ENCODE measurements at places on chromosomes 12 and 14.

- DNase-seq, result no peak
Measured at GRCh38 chr14:90664911-90665310, 151.3 kb downstream of the TTC7B start.

DNA sequence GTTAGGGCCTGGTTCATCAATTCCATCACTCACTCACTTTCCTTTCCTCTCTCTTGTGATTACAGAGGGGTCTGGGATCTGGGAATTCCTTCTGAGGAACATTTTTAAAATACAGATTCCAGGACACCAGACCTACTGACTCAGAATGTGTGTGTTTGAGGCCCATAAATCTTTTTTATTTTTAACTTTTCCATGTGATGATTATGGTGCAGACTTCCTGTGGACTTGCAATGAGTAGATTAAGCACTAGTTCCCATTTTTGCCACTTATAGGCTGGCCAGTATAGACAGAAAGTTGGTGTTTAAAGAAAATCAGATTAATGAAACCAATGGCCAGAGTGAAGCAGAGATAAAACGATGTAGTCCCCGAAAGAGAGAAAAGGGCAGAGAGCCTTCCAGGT lies 28.1 kb downstream of the SLC41A2 start:
- no peak for DNase-seq

- DNase-seq, result no peak
Measured at GRCh38 chr12:526089-526488, 66.3 kb downstream of the B4GALNT3 start.

- DNase-seq, result no peak
Measured at GRCh38 chr12:79373896-79374499, 316.8 kb downstream of the PAWR start.

DNA sequence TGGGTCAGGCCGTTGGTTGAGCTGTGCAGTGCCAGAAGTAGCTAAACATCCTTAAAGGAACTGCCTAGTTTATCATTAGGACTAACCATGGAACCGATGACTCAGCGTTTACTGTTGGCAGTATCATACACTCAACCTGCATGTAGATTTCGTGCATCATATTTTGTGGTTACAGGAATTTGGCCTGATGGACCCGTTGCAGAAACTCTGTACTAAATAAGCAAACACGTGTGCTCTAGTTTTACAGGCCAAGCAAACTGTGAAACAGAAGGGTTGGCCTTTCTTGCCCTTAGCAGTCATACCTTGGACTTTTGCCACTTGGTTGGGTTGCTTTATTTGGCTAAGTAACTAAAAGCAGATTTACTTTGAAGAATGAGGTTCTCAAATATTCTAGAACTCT lies 35.6 kb downstream of the DGLUCY start:
- DNase-seq, result no peak

DNA sequence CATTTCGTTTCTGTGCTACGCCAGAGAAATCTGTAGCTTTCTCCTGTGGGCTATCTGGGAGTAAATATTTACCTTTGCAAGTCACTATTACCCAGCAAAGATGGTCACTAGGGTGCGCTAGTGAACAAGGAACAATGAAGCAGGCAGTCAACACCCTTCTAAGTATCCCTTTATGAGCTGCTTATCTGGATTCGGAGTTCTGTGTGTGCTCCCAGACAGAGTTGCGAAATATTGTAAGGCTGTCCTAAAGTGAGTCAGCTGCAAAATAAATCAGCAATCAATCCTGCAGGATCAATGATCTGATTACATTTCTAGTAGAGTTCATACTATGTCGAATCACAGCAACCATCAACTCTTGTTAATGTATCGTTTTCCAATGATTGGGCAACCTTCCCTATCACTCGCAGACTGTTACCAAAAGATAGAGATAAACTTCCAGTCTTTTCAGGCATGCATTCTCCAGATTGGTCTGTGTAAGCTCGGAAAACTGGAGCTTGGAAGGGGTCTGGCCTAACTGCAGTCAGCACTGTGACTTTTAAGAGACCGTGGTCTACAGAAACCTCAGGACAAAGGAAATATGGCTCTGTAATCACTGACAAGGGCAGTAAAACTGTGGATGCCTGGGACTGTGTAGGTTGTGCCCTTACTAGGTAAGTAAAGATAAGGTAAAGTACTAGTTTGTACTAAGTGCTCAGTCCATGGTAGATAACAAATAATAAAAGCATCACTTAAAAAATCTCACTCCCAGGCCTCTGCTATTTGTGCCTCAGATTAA lies 133.5 kb downstream of the KCNK10 start:
- peak; percentile 14 for DNase-seq

GRCh38 chr12:63753743-63754142 lies 26.0 kb upstream of the RXYLT1 start:
- no peak for DNase-seq

DNA sequence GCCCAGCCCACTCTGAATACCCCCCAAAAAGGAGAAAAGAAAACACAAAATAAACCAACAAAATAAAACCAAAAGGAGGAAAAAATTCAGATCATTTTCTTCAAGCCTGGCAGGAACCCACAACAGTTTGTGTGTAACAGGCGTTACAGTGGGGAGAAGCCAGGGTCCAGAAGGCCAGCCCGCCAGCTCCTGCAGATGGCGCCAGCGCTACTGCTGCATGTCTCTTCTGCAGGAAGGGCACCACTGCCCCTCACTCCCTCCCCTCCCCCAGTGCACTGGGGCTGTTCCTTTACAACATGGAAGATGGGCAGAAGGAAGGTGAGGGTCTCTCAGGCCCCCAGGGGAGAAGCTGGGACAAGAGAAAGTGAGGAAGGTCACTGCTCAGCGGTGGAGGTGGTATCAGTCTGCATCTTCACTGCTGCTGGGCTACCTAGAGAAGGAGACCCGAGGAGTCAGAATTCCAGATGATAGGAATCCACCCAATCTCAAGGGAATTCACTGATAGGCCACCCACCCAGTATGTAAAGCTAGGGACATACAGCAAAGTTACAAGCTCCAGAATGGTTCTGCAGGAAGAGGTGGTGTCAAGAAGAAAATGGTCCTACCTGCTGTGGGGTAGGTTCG lies 2.3 kb upstream of the NOP2 start:
- no peak for DNase-seq

GRCh38 chr12:131586761-131587160 lies 124.1 kb upstream of the SFSWAP start:
- DNase-seq, result no peak

DNA sequence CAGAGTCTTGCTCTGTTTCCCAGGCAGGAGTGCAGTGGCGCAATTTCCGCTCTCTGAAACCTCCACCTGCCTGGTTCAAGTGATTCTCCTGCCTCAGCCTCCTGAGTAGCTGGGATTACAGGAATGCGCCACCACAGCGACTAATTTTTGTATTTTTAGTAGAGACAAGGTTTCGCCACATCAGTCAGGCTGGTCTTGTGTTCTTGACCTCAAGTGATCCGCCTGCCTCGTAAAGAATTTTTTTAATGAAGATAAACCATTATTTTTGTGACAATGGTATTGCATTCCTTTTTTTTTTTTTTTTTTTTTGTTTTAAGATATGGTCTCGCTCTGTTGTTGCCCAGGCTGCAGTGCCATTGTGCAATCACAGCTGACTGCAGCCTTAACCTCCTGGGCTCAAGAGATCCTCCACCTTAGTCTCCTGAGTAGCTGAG lies 25.8 kb downstream of the ACVR1B start:
- DNase-seq, result no peak

- no peak for DNase-seq
Measured at GRCh38 chr14:40113671-40114070, 681.4 kb upstream of the FBXO33 start.

GRCh38 chr14:23112359-23113178 lies 6.5 kb downstream of the CEBPE start:
- DNase-seq, result no peak

DNA sequence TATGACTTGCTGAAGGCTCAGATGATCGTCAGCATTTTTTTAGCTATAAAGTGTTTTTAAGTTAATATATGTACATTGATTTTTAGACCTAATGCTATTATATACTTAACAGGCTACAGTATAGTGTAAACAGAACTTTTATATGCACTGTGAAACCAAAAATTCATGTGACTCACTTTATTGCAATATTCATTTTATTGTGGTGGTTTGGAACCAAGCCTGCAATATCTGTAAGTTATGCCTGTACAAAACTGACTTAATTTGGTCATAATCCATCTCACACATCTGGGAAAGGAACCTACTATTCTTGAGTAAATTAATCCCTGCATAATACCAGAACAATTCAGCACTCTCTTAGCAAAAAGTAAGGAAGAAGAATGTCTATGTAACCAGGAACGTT lies 390.7 kb downstream of the SYT1 start:
- DNase-seq, result no peak

- DNase-seq, result no peak
Measured at GRCh38 chr12:1670358-1671268, 20.3 kb upstream of the ADIPOR2 start.

DNA sequence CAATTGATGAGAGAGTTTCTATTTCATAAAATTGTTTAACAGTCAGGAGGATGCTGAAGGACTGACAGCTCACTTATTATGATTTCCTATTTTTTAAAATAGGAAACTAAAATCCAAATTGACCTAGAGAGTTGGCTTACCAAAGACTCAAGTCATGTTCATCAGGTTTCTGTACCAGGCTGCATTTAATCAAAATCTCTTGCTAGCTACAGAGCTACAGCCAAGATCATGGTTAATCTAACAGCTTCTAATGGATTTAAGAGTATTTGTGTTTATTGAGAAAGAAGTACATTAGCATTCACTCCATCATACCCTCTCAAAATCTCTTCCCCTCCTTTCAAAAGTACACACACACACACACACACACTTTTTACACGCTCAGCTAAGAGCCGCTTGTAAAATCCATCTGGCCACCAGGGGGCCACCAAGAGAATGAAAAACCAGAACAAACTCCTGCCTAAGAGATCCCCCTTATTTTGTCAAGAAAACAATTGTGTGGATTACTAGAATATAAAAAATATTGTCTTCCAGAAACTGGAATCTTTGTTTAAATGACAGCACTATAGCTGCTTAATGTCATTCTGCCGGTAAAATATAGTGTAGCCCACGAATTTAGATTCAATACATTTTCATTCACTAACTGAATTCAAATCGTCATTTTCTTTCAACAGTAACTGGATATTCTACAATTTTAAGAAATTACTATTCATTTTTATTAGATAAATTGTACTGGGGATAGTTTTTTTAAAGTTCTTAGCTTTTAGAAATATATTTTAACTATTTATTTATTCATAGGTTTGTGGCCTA lies 334.0 kb downstream of the BTG1 start:
- peak; percentile 71 for DNase-seq

GRCh38 chr12:132615579-132616038 lies 3.0 kb upstream of the P2RX2 start:
- no peak for DNase-seq

DNA sequence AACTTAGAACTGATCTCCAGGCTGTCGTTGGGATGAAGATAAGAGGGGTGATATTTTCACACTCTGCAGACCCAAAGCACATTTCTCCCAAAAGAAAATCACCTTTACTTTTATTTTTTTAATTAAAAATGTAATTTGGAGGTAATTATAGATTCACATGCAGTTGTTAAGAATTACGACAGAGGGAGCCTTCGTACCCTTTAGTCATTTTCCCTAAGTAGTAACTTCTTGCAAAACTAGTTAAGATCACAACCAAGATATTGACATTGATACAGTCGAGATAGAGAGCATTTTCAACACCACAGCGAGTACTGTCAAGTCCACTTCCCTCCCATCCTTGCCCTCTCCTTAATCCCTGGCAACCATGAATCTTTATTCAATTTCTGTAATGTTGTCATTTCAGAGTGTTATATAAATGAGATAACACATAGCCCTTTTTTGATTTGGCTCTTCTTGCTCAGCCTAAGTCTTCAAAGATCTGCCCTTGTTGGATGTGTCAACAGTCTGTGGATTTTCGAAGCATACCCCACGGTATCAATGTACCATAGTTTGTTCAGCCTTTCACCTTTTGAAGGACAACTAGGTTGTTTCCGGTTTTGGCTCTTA lies 39.6 kb downstream of the DNAH10 start:
- DNase-seq, result no peak

GRCh38 chr14:72970058-72970630 lies 43.9 kb downstream of the DCAF4 start:
- no peak for DNase-seq

GRCh38 chr12:89064780-89065179 lies 287.5 kb downstream of the DUSP6 start:
- DNase-seq, result no peak

DNA sequence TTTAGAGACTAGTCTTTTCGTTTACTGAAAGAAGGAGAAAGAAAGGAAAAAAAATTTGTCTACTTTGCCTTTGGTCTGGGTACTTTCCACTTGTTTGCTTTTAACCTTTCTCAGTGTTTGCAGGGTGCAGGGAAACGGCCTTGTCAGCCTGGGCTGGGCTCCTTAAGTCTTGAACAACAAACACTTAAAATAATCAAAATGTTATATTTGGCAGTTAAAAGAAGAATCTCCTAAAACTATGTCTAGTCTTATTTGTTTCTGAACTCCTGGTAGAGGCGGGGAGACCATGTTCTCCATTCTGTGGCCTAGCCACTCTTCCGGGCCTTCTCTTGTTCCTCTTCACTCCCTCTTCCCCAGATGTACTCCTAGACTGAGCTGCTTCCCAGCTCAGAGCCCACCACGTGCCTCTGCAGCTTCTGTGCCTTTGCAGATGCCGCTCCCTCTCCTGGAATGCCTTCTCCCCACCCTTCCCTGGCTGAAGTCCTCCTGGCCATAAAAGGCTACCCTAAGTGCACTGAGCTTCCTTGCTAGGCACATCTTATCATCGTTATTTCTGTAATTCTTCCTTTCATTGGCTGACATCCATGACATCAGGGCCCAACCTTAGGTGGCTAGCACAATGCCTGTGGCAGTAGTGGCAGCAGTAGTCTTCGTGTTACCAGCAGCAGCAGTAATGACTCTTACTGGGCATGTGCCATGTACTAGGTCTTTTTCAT lies 432.9 kb downstream of the ZFP36L1 start:
- DNase-seq, result no peak

- DNase-seq, result no peak
Measured at GRCh38 chr12:92010853-92011701, 134.6 kb downstream of the BTG1 start.

DNA sequence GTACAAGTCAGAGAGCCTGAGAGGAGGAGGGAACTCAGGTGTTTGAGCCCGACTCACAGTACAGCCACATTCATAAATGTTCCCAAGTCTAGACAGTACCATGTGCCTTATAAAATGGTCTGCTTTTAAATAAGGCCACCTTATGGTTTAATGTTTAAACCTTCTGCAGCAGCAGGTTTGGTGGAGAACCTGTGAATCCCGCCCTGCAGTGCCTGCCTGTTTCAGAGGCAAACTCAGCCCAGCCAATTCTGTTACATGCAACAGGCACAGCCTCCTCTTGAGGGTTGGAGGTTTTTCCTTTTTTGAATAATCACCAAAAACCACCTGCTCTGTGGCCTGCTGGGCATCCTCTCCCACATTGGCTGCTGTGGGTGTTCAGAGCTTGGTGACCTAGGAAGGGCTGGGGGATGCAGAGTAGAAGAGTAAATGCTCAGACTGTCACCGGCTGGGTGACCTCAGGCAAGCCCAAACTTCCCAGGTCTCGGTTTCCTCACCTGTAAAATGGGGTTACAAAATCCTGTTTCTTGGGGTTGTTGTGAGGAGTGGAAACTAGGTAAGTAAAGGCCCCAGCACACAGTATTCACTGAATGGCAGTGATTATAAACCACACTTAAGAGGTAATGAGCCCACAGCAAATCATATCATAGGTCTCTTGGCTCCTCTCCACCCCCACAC lies 28.0 kb downstream of the NUAK1 start:
- no peak for DNase-seq

- no peak for DNase-seq
Measured at GRCh38 chr14:54348001-54348611, 48.7 kb upstream of the CDKN3 start.

GRCh38 chr12:38934078-38934584 lies 28.7 kb upstream of the CPNE8 start:
- no peak for DNase-seq

Measured in stimulated activated CD8-positive, alpha-beta memory T cell treated with anti-CD3 and anti-CD28 coated beads, Interleukin-12 subunit alpha, Interleukin-12 subunit beta, amount 100 ng/mL, for 1 hour (primary cell).